ENCODE measurements at places on chromosomes 12 and 14.

GRCh38 chr12:56803750-56804149, 40.6 kb downstream of the HSD17B6 start:
- no peak for DNase-seq

GRCh38 chr14:51581017-51581881, 70.5 kb upstream of the FRMD6 start:
- DNase-seq: peak; percentile 81

GRCh38 chr12:24125280-24125679, 175.8 kb upstream of the SOX5 start:
- DNase-seq: no peak

GRCh38 chr12:1884651-1885050, 33.8 kb downstream of the CACNA2D4 start:
- no peak for DNase-seq

DNA sequence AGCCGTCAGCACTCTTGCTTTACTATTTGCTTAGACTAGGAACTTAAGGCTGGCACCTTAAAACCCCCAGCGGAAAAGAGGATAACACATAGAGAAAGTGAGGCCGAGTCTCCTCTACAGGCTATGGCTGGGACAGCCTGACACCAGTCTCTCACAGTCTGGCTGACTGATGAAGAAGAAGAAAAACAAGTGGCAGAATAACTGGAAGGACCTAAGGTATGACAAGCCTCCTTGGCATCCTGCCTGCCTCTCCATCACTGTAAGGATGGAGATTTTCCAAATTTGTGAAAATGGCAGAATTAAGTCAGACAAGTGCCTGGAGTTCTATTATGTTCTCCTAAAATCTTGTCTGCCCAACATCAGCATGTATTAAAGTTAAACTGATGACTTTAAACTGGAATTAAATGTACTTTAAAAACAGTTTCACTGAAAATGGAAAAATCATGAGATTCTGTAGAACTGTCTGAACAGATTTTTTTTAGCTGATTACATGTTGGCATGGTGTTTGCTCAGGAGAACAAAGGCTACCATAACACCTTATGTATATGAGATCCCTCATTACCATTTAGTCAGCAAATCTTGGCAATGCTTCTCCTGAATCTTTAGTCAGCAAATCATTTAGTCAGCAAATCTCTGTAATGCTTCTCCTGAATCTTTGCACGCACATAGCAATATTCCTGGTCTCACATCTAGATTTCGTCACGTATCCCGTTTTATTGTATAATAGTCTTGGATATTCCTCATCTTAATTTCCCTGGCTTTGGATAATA, 140.3 kb upstream of the AEBP2 start:
- DNase-seq: no peak

- DNase-seq: no peak
Measured at GRCh38 chr12:88628856-88629509, 48.7 kb upstream of the KITLG start.

GRCh38 chr12:87217491-87217890, 811.7 kb downstream of the C12orf50 start:
- DNase-seq: no peak
